Stimulated activated CD4-positive, alpha-beta T cell treated with anti-CD3 and anti-CD28 coated beads, Interleukin-15, amount 100 ng/mL, for 48 hours (primary cell): ENCODE measurements at places on chromosomes 4 and X.

- no peak for DNase-seq
These were observed 28.6 kb upstream of the TAF9B start for GRCh38 chrX:78168065-78168464.

DNA sequence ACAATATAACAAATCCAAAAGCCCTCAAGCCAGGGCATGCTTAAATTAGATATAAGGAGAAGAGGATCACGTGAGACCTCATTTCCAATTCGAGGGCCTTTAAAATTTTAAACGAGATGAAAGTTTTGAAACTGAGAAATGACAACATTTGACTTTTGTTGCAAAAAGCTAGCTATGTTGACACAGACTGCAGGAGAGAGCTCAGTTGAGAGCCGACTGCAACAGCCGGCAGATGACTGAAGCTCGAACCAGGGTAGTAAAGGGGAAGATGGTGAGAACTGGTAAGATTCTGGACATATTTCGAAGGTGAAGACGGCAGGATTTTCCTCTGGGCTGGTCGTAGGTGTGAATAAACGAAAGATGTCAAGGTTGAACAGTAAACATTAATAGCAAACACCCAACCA, 773 bp downstream of the PRMT9 start:
- DNase-seq, result no peak

- no peak for DNase-seq
These were observed 16.9 kb downstream of the OTUD5 start for GRCh38 chrX:48940404-48940955.

- DNase-seq, result no peak
These were observed 66.6 kb downstream of the ING2 start for GRCh38 chr4:183571350-183571941.

DNA sequence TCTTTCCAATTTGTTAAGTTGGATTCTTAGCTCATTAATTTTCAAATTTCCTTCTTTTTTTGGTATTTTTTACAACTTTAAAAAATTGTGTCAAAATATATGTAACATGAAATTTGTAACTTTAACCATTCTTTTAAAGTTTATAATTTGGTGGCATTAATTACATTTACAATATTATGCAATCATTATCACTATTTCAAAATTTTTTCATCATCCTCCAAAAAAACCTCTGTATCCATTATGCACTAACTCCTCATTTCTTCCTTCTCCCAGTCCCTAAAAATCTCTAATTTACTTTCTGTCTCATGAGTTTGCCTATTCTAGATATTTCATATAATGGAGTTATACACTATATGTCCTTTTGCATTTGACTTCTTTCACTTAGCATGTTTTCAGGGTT, 4.7 kb upstream of the FAM47E start:
- no peak for DNase-seq

DNA sequence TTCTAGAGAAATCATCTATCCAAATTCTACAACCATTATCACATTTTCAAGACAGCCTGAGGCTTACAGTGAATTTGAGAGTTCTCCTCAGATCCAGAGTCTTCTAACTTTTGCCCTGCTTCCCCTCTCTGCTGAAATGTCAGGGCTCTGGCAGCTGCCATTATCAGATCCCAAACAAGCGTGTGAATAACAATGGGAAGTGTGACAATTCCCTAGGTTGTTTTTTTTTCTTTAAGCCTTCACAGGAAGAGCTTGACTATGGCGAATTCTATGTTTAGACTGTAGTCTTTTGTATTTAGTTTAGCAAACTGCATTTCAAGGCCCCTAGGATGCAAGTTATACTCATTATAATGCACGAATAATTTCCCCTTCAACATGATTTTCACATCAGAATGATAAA, 61.3 kb upstream of the KDR start:
- no peak for DNase-seq

- no peak for DNase-seq
These were observed 1.7 kb upstream of the PCDH10 start for GRCh38 chr4:133147286-133147821.

DNA sequence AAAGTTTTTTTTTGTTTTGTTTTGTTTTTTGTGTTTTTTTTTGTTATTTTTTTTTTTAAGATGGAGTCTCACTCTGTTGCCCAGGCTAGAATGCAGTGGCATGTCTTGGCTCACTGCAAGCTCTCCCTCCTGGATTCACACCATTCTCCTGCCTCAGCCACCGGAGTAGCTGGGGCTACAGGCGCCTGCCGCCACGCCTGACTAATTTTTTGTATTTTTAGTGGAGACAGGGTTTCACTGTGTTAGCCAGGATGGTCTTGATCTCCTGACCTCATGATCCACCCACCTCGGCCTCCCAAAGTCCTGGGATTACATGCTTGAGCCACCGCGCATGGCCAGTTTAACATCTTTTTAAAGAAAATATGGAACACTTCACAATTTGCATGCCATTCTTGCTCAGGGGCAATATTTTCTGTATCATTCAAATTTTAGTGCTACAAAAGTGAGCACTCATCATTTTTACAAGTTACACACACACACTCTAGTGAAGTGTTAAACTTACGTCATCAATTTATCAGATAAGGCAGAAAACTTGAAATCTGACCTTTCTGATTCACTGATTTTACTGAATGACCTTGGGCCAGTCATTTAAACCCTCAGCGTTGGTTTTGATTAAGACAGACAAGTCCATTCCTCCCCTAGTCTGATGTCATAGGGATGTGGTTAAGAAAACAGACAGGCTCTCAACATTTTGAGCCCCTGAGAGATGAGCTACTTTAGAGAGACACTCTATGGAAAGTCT, 61.2 kb downstream of the TRIM2 start:
- DNase-seq, result no peak

DNA sequence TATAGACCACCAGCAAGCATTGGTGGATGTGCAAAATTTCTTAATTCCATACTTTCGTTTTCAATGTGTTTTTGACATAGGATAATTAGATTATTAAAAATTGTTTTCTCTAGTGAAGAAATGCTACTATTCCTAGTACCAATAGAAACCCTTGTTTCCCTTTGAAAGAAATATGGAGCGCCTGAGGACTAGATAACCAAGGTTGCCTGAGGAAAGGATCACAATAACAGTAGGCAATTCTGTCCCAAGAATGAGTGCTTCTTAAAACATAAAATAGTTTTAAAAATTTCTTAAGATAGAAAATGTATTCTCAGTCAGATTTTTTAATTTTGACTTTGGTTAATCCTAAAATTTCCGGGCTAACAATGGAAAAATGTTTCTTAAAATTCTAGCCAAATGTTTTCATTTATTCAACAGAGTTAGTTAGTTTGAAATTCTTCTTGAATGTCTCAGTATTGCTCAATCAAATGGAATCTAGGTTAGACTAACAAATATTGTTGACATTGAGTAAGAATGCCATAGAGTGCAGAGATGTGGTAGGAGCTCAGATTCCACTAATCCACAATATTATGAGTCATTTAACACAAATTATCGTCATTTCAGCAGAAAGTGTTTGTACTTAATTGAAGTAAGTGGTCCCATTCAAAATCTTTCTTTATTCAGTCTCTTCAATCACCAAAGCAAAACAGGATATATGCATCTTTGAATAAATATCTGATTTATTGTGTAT, 666.0 kb downstream of the GRID2 start:
- DNase-seq, result no peak

DNA sequence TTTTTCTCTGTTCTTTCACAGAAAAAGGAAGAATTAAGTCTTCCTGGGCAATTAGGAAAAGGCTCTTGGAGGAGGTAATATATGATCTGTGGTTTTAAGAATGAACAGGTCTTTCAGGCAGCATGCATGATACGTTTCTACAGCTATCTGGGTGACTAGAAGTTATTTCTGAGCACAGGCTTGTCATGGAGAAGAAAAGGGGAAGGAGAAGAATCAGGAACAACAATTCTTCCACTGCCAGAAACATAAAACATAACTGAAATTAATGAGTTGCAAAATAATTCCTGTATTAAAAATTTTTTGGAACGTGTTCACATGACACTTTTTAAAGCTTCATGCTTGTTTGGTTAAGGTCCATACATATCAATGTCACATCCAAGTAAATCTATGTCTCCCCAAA, 17.7 kb upstream of the STIM2 start:
- no peak for DNase-seq

DNA sequence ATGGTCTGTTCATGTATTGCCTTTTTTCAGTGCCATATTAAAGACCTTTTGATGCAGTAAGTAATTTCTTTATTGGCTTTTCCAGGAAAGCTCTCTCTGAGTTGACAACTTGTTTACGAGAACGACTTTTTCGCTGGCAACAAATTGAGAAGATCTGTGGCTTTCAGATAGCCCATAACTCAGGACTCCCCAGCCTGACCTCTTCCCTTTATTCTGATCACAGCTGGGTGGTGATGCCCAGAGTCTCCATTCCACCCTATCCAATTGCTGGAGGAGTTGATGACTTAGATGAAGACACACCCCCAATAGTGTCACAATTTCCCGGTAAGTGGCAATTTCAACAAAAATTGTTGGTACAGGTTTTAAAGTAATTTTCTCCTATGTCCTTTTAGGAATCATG, 148.0 kb downstream of the STIM2 start:
- no peak for DNase-seq

- no peak for DNase-seq
These were observed 254.4 kb downstream of the NPFFR2 start for GRCh38 chr4:72286185-72286584.

GRCh38 chr4:101818362-101818761, 27.8 kb downstream of the BANK1 start:
- no peak for DNase-seq

- DNase-seq, result no peak
These were observed 60.9 kb upstream of the IBSP start for GRCh38 chr4:87738483-87738882.

DNA sequence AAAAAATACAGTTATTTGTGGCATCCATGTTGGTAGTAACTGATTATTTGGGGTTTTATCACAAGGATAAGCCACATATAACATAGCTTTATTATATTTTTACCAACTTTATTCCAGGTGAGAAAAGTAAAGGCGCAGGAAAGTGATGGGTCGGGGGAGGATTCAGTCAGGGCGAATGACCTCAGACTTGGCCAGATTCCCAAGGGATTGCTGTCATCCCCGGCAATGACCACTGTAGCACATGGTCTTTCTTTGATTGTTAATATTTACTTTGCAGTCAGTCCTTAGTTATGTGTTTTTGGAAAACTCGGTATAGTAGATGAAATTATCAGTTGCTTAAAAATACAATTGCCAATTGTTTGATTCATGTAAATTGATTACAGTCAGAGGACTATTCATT, 17.6 kb downstream of the GRIA3 start:
- DNase-seq, result no peak

- DNase-seq, result no peak
These were observed 210.7 kb downstream of the PPP3CA start for GRCh38 chr4:101136373-101137370.

DNA sequence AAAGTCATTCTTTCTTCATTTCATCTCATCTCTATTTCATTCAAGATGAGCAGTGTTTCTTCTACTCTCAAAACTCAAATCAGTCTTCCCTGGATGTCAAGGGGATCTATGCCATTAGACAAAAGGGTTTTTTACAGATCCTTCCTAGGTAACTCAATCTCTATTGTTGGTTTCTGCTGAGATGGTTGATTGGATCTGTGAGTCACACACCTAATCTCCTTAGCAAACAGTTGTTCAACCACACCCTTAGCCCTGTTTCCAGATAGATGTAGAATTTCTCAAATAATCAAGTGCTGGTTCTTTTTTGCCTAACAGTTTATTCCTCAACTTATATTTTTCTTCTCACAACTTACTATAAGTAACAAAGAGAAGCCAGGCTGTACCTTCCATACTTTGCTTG, 200.5 kb downstream of the KDR start:
- DNase-seq, result no peak

- no peak for DNase-seq
These were observed 31.6 kb downstream of the RNF4 start for GRCh38 chr4:2500547-2500946.

GRCh38 chrX:40749681-40750494, 14.5 kb upstream of the MED14 start:
- no peak for DNase-seq

GRCh38 chr4:57371671-57372070, 261.5 kb upstream of the IGFBP7 start:
- DNase-seq, result no peak

GRCh38 chrX:141201962-141202361, 25.0 kb upstream of the LDOC1 start:
- DNase-seq, result no peak

DNA sequence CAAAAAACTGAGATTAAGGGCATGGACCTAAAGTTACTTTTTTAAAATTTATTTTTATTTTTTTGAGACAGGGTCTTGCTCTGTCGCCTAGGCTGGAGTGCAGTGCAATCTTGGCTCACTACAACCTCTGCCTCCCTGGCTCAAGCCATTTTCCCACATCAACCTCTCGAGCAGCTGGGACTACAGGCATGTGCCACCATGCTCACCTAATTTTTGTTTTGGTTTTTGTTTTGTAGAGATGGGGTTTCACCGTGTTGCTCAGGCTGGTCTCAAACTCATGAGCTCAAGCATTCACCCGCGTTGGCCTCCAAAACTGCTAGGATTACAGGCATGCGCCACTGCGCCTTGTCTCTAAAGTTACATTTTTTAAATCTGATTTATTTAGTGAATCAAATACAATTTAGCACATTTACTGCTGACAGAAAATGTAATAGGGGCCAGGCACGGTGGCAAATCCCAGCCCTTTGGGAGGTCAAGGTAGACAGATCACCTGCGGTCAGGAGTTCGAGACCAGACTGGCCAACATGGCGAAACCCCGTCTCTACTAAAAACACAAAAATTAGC, 38.3 kb downstream of the GUCY1A1 start:
- no peak for DNase-seq

DNA sequence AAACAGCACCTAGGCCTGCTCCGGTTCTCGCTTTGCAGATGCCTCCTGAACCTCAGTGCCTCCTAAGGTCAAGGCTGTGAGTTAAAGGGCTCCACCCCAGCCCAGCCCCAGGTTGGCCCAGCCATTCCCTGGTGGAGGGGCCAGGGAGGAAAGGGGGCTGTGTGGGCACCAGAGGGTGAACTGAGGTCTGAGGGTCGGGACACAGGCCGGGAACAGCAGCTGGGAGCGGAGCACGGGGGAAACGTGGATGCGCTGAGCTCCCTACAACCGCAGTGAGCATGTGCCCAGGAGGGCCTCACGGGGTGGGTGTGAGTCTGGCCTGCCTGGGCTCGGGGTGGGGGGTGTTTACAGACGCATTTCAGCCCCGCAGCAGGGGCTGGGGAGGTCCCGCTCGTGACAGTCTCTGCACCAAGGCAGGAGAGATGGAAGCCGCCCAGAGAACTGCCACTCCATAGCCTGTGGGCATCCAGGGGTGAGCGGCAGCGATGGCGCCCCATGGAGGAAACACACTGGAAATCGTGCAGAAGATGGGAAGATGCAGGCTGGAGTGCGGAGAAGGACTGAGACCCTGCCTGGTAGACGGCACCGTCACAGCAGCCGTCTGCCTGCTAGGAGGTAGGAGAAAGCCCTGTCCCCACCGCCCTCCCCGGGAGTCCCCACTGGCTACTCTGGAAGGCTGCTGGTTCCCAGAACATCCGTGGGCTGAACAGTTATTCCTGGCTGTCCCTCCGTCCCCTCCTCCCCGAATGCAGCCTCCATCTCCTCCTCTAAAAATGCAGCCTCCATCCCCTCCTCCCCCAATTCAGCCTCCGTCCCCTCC, 9.9 kb upstream of the SLC25A6 start:
- no peak for DNase-seq
